Effector memory CD8-positive, alpha-beta T cell (primary cell): ENCODE measurements at places on chromosomes 3 and 15.

GRCh38 chr3:161139686-161140085 lies 34.5 kb upstream of the B3GALNT1 start:
- H3K4me3 ChIP-seq, result no peak overlapping the region
- no peak overlapping the region for H3K27ac ChIP-seq
- H3K36me3 ChIP-seq, result no peaks in the 10 kb centered on the region
- no peak for DNase-seq
- no peaks in the 10 kb centered on the region for H3K27me3 ChIP-seq

GRCh38 chr3:44981220-44981619 lies 5.2 kb downstream of the EXOSC7 start:
- no peak for DNase-seq
- H3K4me3 ChIP-seq, result no peak overlapping the region
- H3K36me3 ChIP-seq, result peaks cover 5% of the 10 kb centered on the region
- H3K4me1 ChIP-seq, result peaks cover 43% of the 10 kb centered on the region
- H3K27ac ChIP-seq, result peak overlapping the region; percentile 81

DNA sequence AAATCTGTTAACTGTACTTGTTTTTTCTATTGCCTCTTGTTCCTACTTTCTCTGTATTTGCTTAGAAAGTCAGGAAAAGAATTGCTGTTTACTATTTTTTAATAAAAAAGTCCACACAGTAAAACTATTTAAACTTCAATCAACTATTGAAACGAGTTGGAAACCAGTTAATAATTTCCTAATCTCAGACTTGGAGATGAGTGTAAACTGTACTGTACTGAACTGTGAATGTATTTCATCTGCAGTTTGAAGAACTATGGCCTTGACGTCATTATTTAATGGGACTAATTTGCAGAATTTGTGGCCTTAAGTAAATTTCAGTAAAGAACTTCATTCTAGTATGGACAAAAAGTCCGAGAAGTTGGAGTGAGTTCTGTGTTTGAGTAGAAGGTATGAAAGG lies 89.1 kb downstream of the LRRC28 start:
- no peaks in the 10 kb centered on the region for H3K4me1 ChIP-seq
- no peaks in the 10 kb centered on the region for H3K36me3 ChIP-seq

GRCh38 chr15:77013776-77014131 lies 18.8 kb downstream of the PSTPIP1 start:
- H3K36me3 ChIP-seq, result peaks cover 55% of the 10 kb centered on the region
- peak overlapping the region; percentile 96 for H3K4me3 ChIP-seq
- H3K27ac ChIP-seq, result peak overlapping the region; percentile 96

DNA sequence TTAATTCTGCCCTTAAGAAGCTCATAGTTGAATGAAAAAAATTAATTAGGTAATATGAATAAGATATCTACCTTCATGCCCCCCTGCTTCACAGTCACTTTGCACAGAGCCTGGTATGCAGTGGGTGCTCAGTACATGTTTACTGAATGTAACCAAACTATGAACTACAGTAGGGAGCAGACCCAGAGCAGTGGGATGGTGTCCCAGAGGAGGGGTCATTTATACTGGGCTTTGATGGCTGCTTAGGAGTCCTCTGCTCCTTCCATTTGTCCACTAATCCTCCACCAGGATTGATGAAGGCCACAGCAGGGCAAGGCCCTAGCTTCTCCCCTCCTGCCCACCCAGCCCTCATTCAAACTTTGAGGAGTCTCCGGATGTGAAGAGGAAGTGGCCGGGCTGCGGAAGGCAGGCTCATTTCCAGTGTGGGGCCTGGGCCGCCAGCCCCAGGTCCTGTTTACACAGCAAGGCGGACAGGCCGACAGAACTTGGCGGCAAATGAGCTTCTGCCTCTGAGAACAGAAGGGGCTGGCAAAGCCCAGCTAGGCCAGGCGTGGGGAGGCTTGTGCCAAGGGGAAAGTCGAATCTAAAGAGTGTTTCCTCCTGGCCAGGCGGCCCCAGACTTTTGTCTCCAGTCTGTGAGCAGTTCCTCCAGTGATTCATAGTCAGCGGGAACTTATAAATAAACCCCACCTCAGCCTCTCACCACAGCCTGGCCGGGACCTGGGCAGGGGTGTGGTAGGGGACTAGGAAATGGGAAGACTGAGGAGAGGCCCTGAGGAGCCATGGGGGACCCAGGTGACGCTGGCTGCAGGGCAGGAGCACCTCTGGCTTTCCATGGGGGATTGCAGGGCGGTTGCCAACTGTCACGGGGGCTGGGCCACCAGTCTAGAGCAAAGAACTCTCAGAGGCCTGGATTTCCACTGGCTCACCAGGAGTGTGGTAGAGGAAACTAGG lies 51.6 kb upstream of the LCTL start:
- no peaks in the 10 kb centered on the region for H3K36me3 ChIP-seq
- H3K4me3 ChIP-seq, result no peak overlapping the region
- H3K27me3 ChIP-seq, result peaks cover 15% of the 10 kb centered on the region

DNA sequence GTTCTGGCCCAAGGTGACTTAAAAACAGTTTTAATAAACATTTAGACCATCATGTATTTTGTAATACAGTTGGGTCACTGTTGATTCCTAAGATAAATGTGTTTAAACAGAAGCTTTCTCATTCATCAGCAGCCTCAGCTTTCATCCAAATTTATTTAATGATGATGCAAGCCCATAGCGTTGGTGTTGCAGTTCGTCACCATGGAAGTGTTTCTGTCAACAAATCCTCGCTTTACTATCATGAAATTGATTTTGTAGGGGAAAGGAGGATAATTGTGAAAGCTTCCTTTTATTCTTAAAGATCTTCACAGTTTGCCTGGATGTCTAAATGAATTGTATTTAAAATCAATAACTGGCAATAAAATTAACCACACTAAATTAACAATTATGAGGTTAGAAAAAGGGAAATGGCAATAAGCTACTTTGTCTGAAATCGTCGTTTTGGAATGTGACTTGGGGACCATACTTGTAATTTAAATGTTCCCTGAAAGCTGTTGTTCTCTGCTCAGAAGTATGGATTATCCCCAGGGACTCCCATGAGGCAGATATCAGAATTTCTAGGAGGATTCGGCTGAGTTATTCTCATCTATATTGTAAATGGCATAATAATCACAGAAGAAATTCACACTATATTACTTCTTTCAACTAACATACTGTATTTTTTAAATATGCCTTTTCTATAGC lies 29.0 kb downstream of the CMSS1 start:
- H3K27ac ChIP-seq, result no peak overlapping the region
- H3K4me1 ChIP-seq, result peaks cover 3% of the 10 kb centered on the region
- H3K27me3 ChIP-seq, result no peaks in the 10 kb centered on the region

DNA sequence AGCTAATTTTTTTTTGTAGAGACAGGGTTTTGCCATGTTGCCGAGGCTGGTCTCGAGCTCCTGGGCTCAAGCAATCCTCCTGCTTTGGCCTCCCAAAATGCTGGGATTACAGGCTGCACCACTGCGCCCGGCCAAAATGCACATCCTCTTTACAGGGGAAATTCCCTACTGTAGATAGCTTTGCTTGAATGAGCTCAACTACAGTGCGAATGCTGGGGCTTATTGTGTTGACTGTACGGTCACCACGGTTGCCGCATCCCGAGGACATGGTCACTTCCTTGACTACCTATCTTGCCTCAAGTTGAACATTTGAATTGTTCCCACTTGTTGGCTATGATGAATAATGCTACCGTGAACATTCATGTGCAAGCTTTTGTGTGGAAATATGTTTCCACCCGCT lies 5.3 kb upstream of the MTFMT start:
- DNase-seq, result no peak
- peaks cover 26% of the 10 kb centered on the region for H3K27me3 ChIP-seq
- peaks cover 5% of the 10 kb centered on the region for H3K36me3 ChIP-seq

DNA sequence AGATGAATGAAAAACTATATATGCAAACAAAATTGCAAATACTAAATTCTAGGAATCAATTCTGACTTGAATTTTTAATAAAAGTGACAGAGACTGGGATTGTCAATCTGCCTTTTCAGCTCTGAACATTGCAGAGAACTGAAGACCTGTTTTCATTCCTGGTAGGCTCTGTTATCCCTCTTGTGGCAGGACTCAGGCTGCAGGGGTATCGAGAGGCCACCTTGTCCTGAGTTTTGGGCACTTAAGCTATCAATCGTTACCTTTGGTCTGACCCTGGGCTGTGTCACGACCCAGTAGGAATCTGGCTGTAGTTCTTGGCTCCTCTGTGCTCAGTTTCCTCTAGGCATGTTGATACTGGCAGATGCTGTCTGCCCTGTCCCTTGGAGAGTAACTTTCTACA lies 238.0 kb downstream of the CACNA2D3 start:
- no peak for DNase-seq
- no peaks in the 10 kb centered on the region for H3K27me3 ChIP-seq
- no peaks in the 10 kb centered on the region for H3K36me3 ChIP-seq

DNA sequence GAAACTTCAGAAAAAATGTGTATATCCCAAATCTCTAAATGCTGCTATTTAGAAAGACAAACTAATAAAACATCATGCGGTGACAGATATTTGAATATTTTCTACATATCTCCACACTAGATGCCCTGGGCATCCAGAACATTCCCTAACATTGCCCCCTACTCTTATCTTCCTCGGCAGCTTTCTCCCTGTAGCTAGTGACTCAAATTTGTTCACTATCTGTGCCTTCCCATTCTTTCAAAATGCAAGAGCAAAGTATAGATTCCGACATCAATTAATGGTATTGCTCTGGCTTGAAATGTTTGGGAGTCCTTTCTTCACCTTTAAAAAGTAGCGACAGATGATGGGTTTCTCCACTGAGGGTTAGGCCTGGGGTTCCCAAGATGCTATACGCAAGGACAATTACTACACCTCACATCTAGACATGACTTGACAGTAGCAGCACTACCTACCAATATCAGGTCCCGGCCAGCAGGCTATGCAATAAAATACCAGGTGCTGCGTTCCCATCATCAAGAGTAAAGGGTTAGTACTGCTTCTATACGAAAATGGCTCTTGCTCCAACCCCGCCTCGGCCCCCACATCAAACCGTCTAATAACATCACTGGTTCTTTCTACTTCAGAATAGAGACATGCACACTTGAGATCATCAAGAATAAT lies 631 bp downstream of the UBR1 start:
- H3K4me3 ChIP-seq, result peak overlapping the region; percentile 93
- peak overlapping the region; percentile 99 for H3K27ac ChIP-seq
- peaks cover 51% of the 10 kb centered on the region for H3K4me1 ChIP-seq
- peak; percentile 14 for DNase-seq
- H3K36me3 ChIP-seq, result peaks cover 23% of the 10 kb centered on the region

GRCh38 chr15:82184776-82185175 lies 77.8 kb downstream of the EFL1 start:
- H3K4me3 ChIP-seq, result no peak overlapping the region
- peak overlapping the region; percentile 24 for H3K27ac ChIP-seq
- peaks cover 7% of the 10 kb centered on the region for H3K36me3 ChIP-seq

GRCh38 chr15:38454696-38455090 lies 766 bp downstream of the FAM98B start:
- peaks cover 20% of the 10 kb centered on the region for H3K36me3 ChIP-seq
- no peak for DNase-seq
- H3K27me3 ChIP-seq, result no peaks in the 10 kb centered on the region
- peak overlapping the region; percentile 97 for H3K27ac ChIP-seq
- peak overlapping the region; percentile 91 for H3K4me3 ChIP-seq
- H3K4me1 ChIP-seq, result peaks cover 20% of the 10 kb centered on the region

DNA sequence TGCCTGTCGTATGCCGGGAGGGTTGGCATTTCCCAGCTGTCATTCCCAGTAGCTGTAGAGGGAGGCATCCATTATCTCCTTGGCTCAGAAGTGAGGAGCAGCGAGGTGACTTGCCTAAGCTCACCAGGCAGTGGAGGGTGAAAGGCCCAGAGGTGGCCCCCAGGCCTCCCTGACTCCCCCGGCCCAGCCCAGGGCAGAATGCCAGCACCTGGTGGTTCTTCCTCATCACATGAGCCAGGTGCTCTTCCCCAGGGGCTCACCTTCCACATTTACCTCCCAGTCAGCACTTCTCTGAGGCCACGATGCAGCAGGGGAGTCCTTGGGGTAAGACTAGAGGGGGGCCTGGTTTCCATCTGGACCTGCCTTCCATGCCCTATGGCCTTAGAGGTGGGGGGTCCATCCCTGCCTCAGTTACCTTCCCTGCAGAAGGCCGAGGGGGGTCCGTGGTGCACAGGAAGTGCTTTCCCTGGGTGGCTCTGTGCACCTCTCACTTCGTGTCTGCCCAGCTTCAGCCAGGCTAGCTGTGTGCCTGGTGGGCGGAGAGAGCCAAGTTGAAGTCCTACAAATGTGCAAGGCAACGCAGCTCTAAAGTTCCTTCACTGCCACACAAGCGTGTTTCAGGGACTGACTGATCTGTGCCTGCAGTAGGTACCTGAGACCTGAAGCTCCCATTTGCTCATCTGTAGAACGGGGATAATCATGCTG lies 70.3 kb upstream of the PLXNA1 start:
- H3K36me3 ChIP-seq, result peaks cover 18% of the 10 kb centered on the region
- H3K27ac ChIP-seq, result peak overlapping the region; percentile 84
- no peak for DNase-seq
- H3K4me1 ChIP-seq, result peaks cover 44% of the 10 kb centered on the region

GRCh38 chr3:43707998-43708397 lies 17.3 kb downstream of the ABHD5 start:
- H3K27me3 ChIP-seq, result no peaks in the 10 kb centered on the region
- peaks cover 18% of the 10 kb centered on the region for H3K36me3 ChIP-seq
- H3K27ac ChIP-seq, result no peak overlapping the region
- no peak overlapping the region for H3K4me3 ChIP-seq
- no peaks in the 10 kb centered on the region for H3K4me1 ChIP-seq

DNA sequence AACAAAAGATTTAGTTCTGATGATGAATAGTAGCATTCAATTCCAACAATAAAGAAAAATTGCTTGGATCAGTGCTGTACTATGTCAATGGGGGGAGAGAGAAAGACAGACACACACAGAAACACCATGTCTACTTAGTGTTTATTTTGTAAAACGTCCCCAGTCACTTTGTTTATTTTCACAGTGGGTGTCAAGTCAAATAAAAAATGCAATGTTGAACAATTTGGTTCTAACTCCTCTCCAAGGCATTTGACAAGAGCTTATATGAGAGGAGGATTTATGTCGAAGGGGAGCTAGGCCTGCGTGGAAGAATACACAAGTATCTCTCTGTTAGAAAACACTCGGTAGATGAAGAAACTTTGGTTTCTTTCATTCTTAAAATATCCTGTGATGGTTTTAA lies 201.7 kb upstream of the SLC2A2 start:
- H3K36me3 ChIP-seq, result peaks cover 6% of the 10 kb centered on the region
- no peak overlapping the region for H3K4me3 ChIP-seq
- peaks cover 16% of the 10 kb centered on the region for H3K4me1 ChIP-seq

GRCh38 chr3:120040813-120041377 lies 53.4 kb downstream of the GSK3B start:
- H3K27me3 ChIP-seq, result no peaks in the 10 kb centered on the region
- H3K36me3 ChIP-seq, result peaks cover 14% of the 10 kb centered on the region
- peaks cover 26% of the 10 kb centered on the region for H3K4me1 ChIP-seq

DNA sequence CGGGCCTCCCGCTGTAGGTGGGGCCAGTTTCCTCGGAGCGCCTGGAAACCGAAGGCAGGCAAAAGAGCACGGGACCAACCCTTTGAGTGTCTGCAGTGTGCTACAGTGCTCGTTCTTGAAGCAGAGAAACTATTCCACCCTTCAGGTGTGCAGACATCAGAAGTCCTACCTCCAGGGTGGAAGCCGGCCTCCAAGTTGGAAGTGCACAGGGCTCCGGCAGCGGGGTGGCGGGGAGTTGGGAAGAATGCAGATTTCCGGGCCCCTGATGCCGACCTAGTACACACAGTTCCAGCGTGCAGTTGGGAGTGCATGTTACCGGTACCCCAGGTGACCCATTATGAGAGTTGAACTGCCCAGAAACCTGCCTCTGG lies 3.0 kb downstream of the KLF13 start:
- peak overlapping the region; percentile 99 for H3K4me3 ChIP-seq
- no peaks in the 10 kb centered on the region for H3K27me3 ChIP-seq
- peaks cover 60% of the 10 kb centered on the region for H3K36me3 ChIP-seq
- H3K4me1 ChIP-seq, result peaks cover 64% of the 10 kb centered on the region
- DNase-seq, result no peak
